ENCODE measurements at places on chromosomes 2 and 18.

DNA sequence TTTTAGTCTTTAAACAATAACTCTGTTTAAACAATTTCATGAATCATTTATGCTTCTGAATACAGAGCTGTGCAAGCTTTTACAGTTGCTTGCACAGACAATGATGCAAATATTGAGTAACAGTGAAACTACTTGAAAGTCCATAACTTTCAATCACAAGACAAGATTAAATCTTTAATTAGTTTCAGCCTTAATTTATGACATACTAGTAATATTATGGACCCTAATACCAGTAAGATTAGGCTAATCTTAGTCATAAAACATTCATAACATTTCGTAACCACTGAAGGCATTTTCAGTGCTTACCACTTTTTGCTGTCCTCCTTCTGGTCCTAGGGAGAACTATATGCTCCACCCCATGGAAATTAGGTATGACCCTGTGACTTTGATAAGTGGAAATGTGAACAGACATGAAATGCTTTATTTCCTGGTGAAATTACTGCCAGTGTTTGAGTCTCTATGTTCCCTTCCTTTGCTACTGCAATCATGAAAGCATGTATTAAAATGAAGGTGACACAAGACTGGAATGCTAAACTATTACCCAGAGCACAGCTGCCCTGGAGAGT is 1.8 kb upstream of the COBLL1 start:
- no peak for DNase-seq

- DNase-seq, result no peak
Measured at GRCh38 chr2:169512525-169512924, 3.0 kb downstream of the KLHL41 start.

DNA sequence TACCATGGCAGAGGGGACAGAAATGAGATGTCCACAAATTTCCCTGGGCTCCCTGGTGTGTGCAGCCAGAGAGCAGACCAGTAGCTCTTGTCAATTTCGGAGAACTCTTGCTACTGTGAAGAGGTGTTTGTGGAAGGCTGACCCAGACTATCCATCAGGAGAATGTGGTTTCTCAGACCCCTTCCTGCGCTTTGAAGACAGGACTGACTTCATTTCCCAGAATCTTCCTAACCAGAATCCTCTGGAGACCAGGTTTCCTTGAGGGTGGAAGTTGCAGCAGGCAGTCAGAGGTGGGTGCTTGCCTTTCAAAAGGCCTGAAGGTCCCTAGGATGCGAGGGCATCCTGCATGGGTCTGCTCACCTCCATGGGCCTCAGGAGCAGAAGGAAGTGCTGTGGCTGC is 121.9 kb downstream of the LAMA3 start:
- no peak for DNase-seq

DNA sequence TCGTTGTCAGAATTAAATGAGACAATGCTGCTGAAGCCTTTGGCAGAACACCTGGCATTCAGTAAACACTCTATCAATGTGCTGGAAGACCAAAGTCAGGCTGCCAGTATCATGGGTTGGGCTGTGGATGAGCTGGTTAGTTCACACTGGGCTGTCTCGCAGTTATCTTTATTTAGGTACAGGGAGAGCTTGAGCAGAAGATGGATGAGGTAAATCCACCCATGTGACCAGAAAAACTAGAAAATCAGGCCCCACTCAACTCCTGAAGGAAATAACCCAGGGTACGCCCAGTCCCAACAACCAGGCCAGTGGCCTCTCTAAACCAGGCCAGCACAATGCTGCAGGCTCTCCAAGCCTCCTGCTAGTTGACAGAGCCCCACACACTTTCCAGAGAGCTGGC is 330.3 kb downstream of the TNS1 start:
- no peak for DNase-seq

DNA sequence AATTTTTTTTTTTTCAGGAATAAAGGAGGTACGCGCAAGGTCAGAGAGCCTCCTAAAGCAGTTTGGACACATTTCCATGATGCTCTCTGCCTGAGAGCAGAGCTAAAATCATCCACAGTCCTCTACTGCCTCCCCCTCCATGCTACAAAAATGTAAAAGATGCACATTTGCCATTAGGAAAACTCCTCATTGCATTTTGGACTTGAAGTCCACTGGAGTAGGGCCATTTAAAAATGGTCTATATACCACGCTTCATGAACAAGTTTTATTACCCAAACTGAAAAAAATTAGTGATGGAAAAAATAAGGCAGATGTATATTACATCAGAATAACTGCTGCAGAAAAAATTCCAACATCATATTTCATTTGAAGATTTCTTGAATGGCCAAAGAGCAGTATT is 256.0 kb downstream of the AFF3 start:
- DNase-seq, result no peak

DNA sequence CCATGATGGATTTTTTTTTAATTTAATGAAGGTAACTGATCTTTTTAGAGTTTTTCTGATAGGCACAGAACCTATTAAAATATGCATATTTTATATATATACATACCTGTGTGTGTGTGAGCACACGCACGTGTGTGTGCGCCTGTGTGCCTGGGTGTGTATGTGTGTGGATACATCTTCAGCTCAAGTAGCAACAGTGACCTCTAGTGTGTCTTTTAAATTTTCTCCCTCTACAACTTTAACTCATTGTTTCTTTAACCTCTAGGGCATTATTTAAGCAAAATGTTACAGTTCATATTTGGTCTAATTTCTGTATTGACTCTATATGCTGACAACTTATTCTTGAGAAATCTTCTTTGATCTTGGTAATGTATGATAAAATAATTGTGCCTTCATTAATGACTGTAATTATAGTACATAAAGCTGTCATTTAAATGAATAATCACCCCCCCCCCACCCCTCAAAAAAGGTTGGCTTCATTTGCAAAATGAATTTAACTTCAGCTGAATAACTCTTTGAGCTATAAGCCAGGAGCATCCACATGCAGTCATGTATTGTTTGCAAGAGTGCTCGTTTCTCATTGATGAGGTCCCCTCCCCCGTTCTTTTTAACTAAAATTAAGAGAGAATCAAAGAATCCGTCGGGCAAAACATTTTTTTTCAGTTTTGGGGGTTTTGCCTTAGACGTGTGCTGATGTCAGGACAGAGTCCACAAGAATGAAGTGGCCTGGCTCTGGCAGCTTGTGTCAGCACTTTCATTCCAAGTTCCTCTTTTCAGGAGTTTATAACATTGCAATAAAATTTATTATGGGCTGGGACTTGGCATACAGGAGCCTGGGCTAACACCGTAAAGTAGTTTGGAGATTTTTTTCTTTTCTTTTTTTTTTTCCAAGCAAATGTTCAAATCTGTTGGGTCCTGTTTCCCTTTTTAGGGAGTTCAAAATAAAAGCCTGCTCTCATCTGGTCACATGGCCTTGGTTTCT is 80.0 kb downstream of the ETAA1 start:
- DNase-seq, result no peak

GRCh38 chr18:59760619-59761600 is 63.7 kb upstream of the CCBE1 start:
- no peak for DNase-seq

DNA sequence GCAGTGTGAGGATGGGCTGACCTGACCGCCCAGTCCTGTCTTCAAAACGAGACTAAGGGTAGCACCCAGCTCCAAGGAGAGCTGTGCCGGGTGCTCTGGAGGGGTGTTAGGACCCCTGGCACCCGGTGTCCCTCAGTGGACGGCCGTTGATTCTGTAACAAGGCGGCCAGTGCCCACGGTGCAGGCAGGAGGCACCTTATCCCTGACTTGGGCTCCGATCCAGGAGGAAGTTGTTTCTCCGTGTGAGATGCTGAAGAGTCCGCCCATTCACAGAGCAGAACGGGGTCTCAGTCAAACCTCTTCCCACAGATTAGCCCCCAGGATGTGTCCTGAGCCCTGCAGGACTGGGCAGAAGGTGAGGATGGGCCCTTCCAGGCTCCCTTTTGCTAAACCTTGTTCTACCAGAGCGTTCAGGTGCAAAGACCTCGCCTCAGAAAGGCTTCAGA is 123.0 kb downstream of the NFATC1 start:
- no peak for DNase-seq

DNA sequence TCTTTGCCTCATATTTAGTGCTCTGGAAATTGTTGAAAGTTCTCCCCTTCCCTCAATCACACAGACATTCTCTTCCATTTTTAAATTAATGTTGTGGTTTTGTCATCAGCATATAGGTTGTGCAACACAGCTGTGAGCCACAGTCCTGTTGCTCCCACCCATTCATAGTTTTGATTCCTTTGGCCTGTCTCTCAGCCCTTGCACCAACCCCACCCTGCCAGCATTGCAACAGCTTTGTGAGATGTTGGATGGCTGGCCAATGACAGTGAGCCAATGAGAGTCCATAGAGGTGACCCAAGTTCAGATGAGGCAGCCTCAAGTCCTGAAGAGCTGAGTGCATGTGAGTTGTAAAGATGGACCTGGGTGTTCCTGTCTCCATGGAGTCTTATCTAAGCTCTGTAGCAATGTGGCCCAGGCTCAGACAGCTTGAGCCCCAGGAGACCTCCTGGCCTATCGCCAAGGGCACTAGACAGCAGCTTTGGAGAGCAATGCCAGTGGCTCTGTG is 775.5 kb downstream of the RNF144A start:
- DNase-seq, result peak; percentile 86

DNA sequence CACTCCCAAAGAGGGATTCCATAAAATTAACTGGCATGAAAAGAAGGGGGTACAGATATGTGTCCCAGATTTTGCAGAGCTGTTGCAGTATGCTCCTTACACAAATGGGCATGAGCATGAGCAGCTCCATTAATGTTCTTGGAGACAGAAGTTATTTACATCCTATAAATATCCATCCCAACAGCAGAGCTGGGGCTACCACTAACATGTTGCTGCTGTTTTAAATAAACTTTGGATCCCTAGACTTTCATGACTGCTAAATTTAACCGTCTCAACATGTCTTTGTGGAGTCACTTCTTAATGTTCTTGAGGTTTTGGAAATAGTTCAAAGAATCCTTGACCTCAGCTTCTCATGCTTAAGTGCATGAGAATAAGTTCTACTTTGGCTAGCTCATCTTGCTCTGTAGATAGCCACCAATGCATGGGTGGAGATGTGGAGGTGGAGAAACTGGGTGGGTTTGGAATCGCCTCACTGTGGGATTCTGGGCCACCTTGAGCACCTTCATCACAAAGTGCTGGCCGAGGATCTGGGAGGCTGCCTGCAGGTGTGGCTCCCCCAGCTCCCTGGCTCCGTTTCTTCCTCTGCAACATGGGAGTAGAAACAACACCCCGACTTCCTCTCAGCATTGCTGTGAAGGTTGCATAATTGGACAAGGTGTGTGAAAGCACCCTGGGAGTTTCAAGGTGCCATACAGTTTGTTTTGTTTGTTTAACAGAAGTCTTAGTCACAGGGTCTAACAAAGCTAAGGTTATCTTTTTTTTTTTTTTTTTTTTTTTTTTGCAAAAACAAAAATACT is 307.2 kb downstream of the MYCN start:
- DNase-seq, result no peak

- DNase-seq, result no peak
Measured at GRCh38 chr2:41579806-41580205, 468.0 kb upstream of the PKDCC start.

DNA sequence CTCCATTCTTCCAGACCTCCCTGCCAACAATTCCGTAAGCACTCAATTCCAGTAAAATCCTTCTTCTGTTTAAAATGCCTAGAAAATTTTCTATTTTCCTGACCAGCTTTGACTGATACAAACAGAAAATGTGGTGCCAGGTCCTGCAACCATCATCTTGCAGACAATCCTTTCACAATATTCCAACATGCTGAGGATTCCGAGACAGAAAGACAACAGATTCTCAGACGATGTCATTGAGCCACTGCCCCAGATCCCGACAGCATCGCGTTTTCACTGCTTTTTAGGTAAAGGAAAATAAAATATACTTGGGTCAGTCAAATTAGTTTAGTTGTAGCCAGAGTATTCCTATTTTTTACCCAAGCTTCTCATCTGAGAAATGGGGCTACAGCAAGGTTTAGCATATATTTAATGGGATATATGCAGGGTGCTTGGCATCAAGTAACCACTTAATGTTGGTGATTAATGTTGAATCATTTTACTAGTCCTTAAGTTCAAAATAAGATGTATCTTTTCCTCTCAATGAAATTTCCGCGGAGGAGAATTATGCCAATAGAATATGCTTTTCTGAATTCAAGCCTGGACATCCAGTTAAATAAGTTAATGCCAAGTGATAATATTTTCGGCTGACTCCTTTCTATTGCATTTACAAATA is 866.6 kb downstream of the SLC4A3 start:
- no peak for DNase-seq

GRCh38 chr2:112906276-112906675 is 4.7 kb upstream of the IL37 start:
- DNase-seq, result no peak

GRCh38 chr18:5891854-5892215 is 3.5 kb downstream of the TMEM200C start:
- DNase-seq, result no peak

DNA sequence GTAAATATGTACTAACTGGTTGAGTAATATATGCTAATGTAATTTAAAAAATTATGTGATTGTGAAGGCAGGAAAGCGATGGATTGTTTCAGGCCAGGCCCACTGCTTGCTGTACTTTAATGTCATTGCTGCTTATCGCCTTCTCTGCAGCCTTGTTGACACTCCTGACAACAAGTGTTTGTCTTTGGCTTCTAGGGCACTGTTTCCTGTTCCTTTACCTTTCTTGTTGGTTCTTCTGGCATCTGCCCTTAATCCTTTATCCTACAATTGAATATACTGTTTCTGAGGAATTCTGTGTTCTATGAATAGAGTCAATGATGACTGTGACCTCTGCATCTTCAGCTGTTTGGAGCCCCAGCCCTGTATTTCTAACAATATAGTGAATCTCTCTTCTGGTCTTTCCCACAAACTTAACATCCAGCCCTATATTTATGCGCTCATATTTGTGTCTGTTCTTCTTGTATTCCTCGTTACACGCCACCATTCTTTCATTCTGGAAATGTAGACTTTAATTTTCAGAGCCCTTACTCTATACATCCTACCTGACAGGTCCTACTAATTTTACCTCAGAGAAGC is 17.6 kb downstream of the ACSL3 start:
- no peak for DNase-seq

DNA sequence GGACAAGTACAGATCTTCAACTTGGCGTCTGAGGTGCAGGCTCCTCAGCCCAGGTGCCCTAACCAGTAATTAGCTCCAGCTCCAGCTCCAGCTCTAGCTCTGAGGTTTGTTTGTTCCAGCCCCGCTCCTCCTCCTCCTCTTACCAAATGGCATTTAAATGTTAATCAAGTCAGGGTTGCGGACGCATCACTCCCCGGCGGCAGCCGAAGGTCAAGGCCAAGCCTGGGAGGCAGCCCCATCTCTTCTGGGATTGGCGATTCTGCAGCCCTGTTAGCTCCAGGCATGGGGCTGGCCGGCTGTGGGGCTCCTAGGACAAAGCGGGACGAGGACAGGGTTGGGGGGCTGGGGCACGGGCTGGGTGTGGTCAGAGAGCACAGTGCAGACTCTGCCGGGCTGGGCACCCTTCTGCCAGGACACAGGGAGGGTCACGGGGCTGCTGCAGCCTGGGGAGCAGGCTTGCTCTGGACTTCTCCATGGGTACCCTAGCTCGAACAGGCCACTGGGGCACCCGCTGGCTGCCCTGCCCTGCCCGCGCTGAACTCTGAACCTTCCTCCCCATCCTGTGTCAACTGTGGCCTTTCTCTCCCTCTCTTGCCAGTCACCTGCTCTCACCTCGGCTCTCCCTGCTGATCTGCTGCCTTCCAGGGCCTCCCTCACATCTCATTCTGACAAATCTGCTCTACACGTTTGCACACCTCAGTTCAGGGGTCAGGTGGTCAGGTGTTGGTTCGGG is 203.3 kb downstream of the CELF4 start:
- no peak for DNase-seq

- no peak for DNase-seq
Measured at GRCh38 chr2:218880102-218880858, at the start of gene WNT10A. Gene WNT10A, plus strand, starts transcription at chr2:218880852. Its CDS starts 144 bp downstream, at chr2:218880996.
